ENCODE measurements at places on chromosomes 3 and 15.

- no peak for DNase-seq
Observed at GRCh38 chr3:52615166-52615565, 70.5 kb downstream of the PBRM1 start.

DNA sequence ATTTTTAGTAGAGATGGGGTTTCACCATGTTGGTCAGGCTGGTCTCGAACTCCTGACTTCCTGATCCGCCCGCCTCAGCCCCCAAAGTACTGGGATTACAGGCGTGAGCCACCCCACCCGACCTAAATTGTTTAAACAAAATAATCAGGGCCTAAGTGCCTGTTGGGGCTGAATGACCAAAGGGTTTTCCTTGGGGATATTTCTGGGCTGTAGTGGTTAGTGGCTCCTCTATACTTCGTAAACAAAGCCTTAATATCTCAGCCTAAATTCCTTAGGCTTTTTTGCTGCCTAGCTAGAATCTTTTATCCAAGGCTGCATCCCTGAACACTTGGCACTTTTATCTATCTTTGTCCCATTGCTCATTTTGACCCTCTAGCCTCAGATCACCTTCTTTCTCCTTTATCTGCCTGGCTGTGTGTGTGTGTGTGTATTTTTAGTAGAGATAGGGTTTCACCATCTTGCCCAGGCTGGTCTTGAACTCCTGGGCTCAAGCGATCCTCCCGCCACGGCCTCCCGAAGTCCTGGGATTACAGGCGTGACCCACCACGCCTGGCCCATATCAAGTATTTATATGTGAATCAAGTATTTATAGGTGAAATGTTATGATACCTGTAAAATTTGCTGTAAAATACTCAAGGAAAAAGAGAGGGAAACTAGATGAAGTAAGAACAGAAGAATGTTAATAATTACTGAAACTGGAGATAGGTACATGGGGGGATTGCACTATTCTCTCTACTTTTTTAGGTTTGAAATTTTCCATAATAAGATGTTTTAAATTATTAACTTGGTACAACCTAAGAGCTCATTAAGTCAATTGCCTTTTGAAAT is 1.8 kb downstream of the NUSAP1 start:
- no peak for DNase-seq

DNA sequence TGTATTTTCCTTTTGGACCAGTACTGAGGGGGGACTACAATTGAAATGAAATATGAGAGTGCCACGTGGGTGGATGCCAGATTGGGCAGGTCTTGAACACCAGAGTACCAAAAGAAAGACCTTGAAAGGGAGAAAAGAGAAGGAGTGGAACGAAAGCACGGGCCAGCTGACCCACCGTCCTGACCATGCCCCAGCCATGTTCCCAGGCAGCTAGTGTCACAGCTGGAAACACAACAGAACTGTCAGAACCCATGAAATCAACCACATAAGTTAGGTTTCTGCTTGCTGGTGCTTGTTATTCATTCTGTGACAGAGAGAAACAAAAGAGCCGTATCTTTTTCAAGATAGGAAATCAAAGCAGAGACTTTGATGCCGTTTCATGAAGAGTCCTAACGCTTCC is 268.8 kb downstream of the MEX3B start:
- no peak for DNase-seq

DNA sequence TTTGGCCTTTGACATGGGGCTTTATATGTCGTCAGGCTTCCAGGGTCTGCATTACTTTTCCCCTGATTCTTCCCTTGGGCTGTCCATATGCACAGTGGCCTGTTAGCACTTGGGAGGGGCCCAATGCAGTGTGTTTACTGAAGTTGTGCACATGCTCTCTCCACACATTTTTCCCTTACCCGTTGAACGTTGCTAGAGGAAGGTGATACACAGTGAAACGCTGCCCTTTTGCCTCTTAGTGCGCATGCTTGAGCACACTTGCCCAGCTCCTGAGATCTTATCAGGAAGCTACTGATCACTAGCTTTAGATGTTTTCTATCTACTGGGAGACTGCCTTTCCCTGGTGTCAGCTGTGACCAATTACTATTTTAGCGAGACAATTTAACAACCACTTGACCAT is 1198.0 kb downstream of the ROBO1 start:
- no peak for DNase-seq

GRCh38 chr3:43465109-43465508 is 156.7 kb downstream of the ANO10 start:
- no peak for DNase-seq

DNA sequence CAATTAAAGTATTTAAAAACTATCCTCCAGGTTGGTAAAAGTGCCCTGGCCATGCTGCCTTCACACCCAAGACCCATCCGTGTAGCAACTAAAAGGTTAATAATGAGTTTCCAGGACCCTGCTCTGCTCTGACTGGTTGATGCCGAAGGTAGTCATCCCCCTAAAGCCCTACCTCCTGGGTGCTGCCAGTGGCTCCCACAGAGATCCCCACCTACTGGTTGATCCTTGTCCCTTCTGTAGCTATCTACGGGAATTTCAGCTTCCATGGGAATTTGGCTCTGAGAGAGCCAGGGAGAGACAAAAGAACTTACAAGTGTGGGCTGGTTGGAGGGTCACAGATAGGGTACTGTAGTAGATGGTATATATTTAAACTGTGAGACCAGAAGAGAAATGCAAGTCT is 110.6 kb upstream of the NANOGP8 start:
- no peak for DNase-seq

DNA sequence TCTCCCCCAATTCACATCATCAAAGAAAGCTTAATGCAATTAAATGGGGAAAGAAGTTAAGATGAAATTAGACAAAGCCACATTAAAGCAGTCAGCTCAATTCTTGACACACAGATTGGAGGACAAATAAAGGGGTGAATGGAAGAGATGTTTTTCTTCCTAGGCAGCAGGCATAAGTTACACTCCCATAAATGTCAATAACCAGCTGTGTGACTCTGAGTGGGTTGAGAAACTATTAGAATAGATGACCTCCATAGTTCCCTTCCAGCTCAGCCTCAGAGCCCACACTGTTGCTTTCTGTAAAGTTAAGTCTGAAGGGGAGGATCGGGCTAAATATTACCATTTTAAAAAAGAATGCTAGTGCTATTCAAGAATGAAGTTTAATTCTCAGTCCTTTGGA is 71.0 kb downstream of the THBS1 start:
- no peak for DNase-seq

- DNase-seq: no peak
Observed at GRCh38 chr15:67167091-67167490, 87.4 kb downstream of the AAGAB start.

- no peak for DNase-seq
Observed at GRCh38 chr3:96319166-96319565, 495.2 kb upstream of the EPHA6 start.

GRCh38 chr3:105414841-105415240 is 48.1 kb downstream of the ALCAM start:
- no peak for DNase-seq

DNA sequence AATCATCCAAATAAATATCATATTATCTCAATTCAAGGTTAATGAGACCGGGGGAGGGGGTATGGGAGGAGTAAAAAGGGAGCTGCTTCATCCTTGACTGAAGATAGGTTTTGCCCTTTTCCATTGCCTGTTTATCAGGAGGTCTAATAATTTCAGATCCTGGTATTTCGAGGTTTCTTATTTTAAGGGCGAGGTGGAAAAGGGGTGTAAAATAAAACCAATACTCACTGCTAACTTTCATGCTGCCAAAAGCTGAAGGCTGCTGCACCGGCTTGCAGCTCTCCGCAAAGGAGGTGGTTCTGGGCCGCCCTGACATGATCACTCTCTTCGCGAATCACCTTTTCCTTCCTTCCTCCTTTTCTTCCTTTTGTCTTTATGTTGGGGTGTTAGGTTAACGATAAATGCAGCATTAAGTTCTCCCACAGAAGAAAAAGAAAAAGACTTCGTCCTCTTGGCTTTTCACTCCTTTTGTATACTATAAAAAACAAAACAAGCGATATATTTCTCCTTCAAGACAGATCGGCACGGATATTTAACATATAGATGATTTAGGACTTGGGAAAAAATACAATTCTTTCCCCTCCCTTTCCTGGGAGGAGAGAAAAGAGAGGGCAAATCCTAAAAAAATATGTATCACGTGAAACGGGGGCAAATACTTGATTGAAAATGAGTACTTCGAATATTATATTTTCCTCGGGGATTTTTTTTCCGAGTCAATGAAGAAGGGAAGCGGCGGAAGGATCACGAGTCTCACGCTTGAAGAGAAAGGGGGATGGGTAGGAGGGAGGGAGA is 932 bp downstream of the GSK3B start:
- peak; percentile 22 for DNase-seq

- DNase-seq: no peak
Observed at GRCh38 chr3:141994856-141995255, 118.4 kb downstream of the ATP1B3 start.

GRCh38 chr3:69377262-69377661 is 8.6 kb downstream of the FRMD4B start:
- DNase-seq: no peak

DNA sequence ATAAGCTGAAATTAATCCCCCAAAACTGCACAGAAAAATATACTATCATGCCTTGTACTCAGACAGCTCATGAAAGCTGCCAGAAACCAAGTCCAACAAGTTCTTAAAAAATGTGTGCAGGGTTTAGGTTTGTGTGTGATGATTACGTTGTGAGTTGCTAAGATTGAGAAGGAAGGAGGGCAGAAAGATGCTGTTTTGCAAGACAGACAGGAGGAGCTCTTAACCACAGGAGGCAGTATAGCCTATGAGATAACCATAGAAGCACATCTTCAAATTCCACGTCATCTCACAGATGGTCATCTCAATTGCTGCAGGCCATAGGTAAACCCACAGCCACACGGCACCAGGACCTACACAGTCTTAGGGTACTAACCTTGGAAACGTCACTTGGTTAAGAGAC is 191.9 kb downstream of the STT3B start:
- DNase-seq: peak; percentile 30

DNA sequence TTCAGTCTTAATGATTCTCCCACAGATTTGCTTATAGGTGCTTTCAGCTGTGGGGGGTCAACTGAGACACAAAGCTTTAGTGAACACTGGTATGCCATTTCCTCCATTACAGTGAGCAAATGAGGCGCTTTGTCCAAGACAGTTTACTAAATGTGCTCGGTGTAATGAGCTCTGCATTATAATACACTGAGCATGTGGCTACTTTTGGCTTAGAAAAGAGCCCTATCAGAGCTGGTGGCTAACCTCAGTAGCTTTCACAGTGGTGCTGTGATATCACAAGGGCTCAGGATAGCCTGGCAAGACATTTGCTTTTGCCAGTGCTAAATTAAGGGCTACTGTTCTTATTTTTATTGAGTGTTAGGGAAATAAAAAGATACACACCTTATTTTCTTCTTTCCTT is 749.7 kb upstream of the ARPP21 start:
- no peak for DNase-seq

DNA sequence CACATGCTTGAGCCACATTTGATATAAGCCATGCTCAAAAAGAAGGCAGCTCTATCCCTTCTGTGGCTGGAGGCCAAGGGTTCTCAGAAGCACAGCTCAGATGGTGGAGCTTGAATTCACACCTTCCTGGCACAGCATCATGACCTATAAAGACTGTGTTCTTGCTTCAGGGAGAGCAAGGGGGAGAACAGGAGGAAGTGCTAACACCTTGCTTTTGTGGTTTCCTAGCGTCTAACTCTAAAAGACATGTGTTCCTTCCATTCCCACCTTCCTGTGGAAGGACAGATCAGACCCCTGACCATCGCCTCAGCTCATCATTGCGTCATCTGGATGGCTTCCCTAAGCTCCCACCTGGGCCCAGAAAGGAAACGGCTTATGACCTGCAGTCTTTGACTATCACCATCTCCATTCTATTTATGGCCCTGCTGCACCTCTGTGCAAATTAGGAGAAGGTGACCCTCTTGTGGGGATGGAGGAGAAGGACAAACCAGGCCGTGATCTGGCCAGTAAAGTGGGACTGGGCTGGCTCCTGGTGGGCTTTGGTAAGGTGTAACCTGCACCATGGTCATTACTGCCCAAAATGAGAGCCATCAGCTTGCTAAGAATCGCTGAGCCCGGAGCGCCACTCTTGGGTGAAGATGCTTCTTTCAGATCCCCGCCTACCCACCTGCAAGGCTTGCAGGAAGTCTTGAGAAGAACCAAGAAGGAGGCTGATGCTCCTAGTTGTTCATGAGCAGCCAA is 128.5 kb downstream of the SERPINI1 start:
- no peak for DNase-seq

GRCh38 chr15:71115567-71116351 is 488 bp downstream of the THSD4 start:
- peak; percentile 8 for DNase-seq

GRCh38 chr3:118808723-118809122 is 225.9 kb downstream of the IGSF11 start:
- no peak for DNase-seq

GRCh38 chr15:72783004-72783639 is 436 bp downstream of the ADPGK start:
- peak; percentile 61 for DNase-seq

DNA sequence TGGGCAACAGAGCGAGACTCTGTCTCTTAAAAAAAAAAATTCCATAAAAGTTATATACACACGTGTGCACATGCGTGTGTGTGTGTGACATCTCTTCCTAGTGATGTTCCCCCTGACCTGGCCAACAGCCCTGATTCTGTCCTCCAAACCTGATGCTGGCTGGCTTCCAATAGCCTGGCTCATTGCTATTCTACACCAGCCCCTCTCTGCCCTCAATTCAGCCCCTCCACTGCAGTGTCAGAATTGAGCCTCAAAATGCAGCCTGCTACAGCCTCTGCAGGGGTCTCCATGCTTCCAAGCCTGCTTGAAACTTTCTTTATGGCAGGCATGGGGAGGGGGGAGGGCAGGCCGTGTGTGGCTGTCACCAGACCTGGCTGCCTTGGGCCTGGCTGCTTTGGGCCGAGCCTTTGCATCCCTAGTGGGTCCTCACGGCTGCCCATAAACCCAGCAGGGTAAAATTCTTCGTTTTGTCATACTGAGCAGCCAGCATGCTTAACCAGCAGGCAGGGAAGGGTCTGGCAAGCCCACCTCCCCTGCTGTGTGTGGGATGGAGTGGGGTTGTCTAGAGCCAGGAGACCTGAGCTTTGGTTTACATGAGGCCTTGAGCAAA is 22.7 kb upstream of the DOCK3 start:
- no peak for DNase-seq

- no peak for DNase-seq
Observed at GRCh38 chr3:182810574-182811268, 17.4 kb downstream of the ATP11B start.

- no peak for DNase-seq
Observed at GRCh38 chr15:84846269-84846668, 29.1 kb downstream of the ALPK3 start.

DNA sequence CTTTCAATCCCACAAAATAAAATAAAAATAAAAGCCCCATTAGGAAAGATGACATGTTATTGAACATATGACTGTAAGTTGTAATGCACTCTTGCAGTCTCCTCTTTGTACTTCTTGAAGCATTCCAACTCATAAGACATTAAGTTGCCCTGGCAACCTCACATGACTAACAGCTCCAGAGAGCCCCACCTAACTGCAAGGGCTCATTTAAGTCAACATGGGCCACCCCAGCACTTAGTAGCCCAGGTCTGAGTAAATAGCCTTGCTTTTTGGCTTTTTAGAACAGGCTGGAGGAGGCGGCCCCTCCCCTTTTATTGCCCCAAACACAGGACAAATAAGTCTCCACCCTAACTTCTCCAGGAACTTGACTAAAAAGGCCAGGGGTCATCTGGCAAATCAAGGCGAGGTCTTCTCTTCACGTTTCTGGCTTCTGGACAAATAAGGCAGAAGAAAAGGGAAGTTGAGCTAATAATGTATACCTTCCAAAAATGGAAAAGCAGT is 135.1 kb downstream of the TMCO5A start:
- no peak for DNase-seq

All from activated CD4-positive, alpha-beta T cell treated with anti-CD3 and anti-CD28 coated beads, Interleukin-2, Interleukin-6, amounts not matched to agents 100 ng/mL and 50 ng/mL, durations not matched to agents 16 hours and 8 hours (primary cell).